ENCODE measurements at places on chromosomes 7 and 10. TPM values are rescaled to one million over a fixed set of nuclear protein-coding genes. Genes with fewer than 3 reads are reported as not detected.

The AVL9 gene
- total RNA-seq: 45.8 TPM

DNA sequence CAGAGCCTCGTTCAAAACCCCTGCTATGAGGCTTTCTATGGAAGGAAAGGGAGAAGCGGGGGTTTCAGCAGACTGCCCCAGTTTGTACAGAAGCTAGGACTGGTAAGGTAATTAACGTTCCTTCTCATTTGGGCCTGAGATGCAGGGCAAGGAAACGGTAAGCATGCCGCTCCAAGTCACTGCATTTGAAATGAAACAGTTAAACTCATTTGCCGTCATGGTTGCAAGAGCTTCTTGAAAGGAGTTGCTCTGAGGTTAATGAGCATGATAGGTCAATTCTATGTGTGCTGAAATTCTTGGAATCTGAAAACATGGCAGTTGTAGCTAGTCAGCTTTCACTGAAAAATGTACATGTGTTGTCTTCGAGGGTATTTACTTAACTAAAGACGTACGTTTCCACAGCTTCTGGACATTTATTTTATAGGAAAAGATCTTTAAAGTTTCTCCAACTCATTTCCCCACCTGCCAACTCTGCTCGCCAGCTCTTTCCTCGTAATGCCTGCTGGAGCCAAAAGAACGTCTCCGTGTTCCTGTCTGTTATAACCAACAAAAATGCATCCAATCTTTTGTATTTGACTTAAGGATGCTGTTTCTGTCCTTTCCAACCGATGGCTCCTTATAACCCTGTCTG is 73.3 kb downstream of the ADAM12 start:
- DNase-seq: no peak

- no peak for DNase-seq
Measured at GRCh38 chr7:83786858-83787257, 137.9 kb upstream of the SEMA3E start.

DNA sequence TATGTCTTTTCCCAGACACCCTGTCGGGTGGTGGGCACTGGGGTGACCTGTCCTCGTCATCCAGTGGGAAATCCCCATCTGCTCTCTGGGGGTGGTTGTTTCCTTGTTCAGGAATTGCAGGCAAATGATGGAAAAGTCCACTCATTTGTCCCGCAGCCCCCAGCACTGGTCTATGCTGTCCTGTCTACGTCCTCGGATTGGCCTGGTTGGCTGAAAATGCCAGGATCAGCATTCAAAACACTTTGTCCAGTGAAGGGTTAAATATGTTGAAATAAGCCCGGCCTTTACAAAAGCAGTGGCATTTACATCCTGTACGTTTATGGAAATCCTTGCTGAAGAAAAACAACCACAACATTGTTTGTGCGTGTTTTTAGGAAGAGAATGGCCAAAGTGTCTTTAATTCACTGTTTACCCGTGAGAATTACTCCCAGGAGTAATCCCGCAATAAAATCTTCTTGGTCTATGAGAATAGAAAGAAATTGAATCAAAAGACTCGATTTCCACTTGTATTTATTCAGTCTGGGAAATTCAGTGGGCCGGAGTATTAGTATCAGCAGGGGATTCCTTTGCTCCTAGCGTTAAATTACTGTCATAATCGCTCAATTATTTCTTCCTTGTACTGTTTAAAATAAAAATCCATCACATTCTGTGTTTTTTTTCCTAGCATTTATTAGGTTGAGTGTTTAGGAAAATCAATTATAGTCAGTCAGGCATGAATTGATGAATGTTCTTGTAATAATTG is 116.8 kb upstream of the SH2B2 start:
- DNase-seq: no peak

GRCh38 chr7:22251281-22251680 is 105.7 kb downstream of the RAPGEF5 start:
- DNase-seq: no peak

- DNase-seq: no peak
Measured at GRCh38 chr7:28517206-28517605, 104.9 kb downstream of the CREB5 start.

The OR6B1 gene
- total RNA-seq: not detected

GRCh38 chr10:84829131-84829530 is 500.7 kb downstream of the CCSER2 start:
- DNase-seq: no peak

DNA sequence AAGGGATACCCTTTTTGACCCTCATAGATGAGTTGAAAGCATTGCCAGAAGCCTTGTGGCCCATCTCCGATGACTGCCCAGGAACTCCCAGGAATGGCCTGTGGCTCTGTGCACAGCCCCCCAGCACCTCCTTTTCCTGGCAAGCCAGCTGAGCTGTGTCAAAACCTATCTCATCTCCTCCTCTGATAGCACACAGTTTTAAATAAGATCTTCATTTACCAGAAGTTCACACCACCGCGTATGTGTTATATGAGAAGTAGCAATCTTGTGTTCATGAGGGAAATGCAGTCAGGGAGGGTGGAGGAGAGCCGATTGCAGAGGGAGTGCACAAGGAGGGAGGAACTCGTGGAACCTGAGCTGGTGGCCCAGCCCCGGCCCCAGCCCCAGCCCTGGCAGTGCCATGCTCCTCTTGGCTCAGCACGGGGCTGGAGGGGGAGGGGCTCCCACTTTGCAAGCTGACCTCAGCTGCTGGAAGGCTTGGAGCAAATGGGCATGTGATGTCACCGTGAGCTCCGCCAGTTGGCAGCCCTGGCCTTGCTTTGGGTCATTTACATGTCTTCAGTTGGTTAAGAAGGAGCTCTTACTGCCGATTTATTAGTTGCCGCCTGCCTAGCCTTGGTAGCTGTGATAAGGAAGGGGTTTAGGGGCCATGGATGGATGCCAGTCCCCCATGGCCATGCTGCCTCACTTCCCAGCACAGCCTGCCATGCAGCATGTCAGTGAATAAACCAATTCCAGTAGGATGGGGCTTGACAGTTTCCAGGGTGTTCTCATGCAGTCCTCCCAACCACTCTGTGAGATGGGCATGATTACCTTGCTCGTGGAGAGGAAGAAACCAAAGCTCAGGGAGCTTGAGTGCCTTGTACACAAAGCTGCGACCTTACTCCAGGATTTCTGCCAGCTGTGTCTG is 20.0 kb downstream of the UNC5B start:
- no peak for DNase-seq
